ENCODE measurements at places on chromosomes 3 and 15.

- DNase-seq: no peak
These were observed 44.8 kb downstream of the PDE8A start for GRCh38 chr15:85026304-85027032.

GRCh38 chr3:124639406-124640237, 90.6 kb upstream of the UMPS start:
- no peak for DNase-seq

- DNase-seq: no peak
These were observed 272.3 kb downstream of the IL5RA start for GRCh38 chr3:2837910-2838309.

DNA sequence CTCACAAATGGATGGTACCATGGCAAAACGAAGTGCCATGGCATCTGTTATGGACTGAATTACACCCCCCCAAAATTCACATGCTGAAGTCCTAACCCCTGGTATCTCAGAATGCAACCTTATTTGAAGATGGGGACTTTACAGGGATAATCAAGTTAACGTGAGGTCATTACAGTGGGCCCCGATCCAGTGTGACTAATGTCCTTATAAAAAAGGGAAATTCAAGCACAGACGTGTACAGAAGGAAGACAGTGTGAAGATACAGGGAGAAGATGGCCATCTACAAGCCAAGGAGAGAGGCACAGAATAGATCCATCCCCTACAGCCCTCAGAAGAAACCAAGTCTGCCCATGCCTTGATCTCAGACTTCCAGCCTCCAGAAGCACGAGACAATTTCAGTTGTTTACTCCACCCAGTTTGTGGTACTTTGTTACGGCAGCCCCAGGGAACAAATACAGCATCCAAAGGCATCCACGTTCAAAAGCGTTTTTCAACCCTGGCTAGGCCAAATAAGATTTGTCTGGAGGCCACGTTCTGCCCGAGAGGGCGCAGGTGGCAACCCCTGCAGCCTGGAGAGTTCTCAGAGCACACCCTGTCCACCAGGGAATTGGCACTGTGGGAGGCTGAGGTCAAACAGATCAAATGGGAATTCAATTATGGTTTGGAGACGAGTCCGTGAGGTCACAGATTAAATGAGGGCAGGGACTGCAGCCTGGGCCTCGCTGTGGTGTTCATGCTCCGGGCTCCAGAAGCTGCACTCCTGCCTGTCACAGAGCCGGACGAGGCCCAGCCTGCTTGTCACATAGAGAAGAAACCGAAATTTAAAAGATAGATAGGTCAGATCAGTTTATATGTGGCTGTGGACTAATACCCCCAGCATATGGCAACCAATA, 494.8 kb downstream of the SHQ1 start:
- no peak for DNase-seq

DNA sequence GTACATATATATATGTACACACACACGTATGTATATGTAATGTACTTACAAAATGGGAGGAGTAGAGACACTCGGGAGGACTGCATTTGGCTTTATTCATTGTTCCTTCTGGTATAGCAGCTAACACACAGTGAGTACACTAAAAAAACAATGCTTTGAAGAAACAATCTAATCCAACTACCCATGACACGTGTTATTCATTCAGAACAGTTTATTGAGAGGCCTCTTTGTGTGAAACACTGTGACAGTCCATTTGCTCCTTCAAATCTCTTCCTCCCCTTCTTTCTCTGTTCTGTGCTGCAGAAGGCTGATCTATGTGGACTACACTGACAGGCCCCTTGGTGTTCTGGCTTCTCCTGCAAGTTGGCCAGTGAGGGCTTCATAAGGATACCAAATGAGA, 1075.9 kb upstream of the CFAP20DC start:
- DNase-seq: no peak

DNA sequence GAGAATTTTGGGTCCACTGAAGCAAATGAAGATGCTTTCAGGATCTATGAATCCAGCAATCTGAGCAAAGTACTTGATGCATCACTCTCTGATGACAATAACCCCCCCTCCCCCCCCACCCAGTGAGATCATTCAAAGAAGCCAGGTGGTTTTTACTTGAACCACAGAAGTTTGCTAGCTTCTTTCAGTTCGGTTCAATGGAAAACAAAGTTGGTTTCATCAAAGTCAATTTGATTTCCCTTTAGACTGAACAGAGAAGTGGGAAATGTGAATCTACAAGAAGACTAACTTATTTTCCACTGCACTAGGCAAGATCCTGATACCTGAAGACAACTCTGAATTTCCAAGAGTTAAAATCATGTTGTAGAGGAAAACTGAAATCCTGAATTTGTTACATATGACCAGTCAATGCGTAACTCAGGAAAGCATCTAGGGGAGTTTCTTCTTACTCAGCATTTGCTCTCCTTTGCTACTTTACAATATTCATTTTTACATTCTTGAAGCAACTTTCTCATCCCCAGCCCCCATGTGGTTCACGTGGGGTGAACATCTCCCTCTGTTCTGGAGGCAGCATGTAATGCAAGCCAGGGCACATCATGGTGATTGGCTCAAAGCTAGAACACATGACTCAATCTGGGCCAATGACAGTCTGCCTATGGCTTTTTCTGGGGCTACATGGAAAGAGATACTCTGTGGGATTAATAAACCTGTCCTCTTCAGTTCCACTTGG, 572.6 kb downstream of the FOXP1 start:
- peak; percentile 60 for DNase-seq

Measured in effector CD8-positive, alpha-beta T cell (primary cell).